HCT116 (cell line): ENCODE measurements at places on chromosomes 2 and 18. TPM values are rescaled to one million over a fixed set of nuclear protein-coding genes. Genes with fewer than 3 reads are reported as not detected.

DNA sequence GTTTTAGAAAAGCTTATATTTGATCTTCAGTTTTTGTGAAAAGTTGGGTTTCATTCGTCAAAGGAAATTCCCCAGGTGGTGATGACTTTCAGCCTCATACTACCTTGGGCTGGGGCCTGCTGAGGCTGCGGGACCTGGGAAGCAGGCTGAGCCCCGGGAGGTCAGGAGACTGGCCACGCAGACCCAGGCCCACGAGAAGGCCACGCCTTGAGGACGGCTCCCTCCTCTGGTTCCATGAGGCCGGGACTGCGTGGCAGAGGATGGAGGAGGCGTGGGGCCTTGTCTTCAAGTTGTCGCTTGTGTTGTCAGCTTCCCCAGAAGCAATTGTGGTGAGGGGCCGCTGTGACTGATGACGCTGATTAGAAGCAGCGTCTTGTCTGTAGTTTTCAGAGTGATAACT lies 11.8 kb downstream of the CNDP2 start:
- H3K27me3 ChIP-seq: no peaks in the 10 kb centered on the region
- H3K4me3 ChIP-seq: no peak overlapping the region
- peaks cover 18% of the 10 kb centered on the region; the same call in 1 of the 2 replicates for H3K36me3 ChIP-seq

Gene CABYR
- not detected for total RNA-seq

Gene TRIM54
- total RNA-seq: 2.0 TPM

GRCh38 chr2:17166506-17166905 lies 351.7 kb downstream of the RAD51AP2 start:
- DNase-seq: no peak
- peaks cover 40% of the 10 kb centered on the region for H3K27me3 ChIP-seq
- H3K4me3 ChIP-seq: no peak overlapping the region
- H3K36me3 ChIP-seq: no peaks in the 10 kb centered on the region

Gene RNMT
- total RNA-seq: 58.0 TPM

DNA sequence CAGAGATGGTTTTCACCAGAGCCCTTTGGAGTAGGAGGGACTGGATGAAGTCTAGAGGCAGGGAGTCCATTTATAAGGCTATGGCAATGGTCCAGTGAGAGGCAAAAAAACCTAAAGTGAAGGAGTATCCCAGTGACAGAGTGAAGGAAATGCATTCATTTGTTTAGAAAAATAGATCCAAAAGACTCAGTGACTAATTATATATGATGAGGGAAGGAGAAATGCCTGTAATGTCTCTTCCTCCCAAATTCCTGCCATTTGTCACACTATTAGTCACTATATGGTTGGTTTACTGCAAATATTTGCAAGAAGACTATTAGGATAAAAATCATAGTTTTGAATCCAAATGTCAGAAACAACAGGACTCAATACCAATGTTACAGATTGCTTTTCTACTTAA lies 104.2 kb downstream of the ZNF521 start:
- no peaks in the 10 kb centered on the region for H3K36me3 ChIP-seq
- H3K27ac ChIP-seq: no peak overlapping the region
- H3K4me3 ChIP-seq: no peak overlapping the region
- no peak for DNase-seq
- H3K4me1 ChIP-seq: no peaks in the 10 kb centered on the region

- H3K27me3 ChIP-seq: no peaks in the 10 kb centered on the region
- H3K36me3 ChIP-seq: no peaks in the 10 kb centered on the region
- H3K27ac ChIP-seq: no peak overlapping the region
- no peaks in the 10 kb centered on the region for H3K4me1 ChIP-seq
These were observed 116.6 kb upstream of the PELI1 start for GRCh38 chr2:64260817-64261216.

DNA sequence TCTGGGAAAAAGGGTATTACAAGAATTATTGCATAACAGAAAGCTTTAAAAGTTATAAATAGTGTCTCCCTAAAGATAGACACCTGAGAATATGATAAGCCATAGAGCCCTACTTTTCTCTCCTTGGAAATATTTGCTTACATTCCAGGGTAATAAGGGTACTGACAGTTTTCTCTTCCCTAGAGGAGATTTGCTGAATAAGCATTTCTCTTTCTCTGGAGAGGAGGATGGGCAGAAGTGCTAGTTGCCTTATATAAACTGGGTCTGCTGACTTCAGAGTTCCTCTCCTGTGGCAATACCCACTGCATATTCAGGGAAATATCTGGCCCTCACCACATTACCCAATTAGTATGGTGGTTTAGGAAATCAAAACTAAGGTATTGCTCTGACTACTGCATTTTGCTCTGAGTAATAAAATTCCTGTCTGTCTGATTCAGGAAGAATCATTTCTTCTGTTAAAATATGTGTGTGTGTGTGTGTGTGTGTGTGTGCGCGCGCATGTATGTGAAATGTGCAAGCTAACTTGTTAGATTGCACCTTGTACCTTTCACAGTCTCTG lies 1391.3 kb downstream of the DSC3 start:
- no peak overlapping the region for H3K27ac ChIP-seq
- H3K4me3 ChIP-seq: no peak overlapping the region
- no peak for DNase-seq
- no peaks in the 10 kb centered on the region for H3K27me3 ChIP-seq

DNA sequence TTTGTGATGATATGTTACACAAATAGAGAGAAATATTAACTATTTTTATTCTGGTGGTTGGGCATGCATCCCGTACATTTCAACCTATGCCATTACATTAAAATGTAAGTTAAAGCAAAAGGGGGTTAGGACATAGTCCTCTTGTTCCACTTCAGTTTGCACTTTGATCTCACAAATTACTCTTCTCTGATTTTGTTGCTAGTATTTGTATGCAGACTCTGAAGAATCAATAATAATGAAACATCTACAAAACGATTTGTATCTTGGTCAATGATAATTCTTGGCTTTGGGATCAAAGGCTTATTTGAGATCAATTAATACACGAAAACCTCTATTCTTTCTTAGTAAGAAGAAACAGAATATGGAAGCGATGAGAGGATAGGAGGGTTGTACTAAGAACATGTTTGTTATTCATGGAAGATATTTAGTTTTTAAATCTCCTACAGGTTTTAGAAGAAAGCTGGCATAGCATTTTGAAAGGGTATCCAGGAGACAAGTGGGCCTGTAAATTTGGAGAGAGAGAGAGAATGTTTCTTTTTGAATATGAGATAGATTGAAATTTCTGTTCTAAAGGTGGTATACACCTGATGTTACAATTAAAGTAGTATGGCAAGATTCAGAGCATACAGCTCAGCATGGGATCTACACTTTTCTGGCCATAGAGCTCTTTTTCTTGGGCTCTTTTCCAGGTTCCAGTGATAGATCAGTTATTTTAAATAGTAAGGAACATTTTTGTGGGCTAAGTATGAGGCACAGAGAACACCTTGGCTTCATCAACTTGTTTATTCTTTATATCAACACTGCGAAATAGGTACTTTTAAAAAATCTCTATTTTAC lies 347.9 kb downstream of the PTPRM start:
- DNase-seq: no peak
- no peaks in the 10 kb centered on the region for H3K4me1 ChIP-seq
- no peak overlapping the region for H3K27ac ChIP-seq

- no peak for DNase-seq
- H3K36me3 ChIP-seq: no peaks in the 10 kb centered on the region
- H3K4me3 ChIP-seq: no peak overlapping the region
- 0 out of 2 replicates have a peak, but pooled peaks cover 3% of the 10 kb centered on the region for H3K27me3 ChIP-seq
- no peaks in the 10 kb centered on the region for H3K4me1 ChIP-seq
- H3K27ac ChIP-seq: no peak overlapping the region
These were observed 74.0 kb downstream of the CMPK2 start for GRCh38 chr2:6791682-6792081.

- H3K27me3 ChIP-seq: no peaks in the 10 kb centered on the region
- no peaks in the 10 kb centered on the region for H3K36me3 ChIP-seq
- no peak for DNase-seq
- H3K4me3 ChIP-seq: no peak overlapping the region
- H3K27ac ChIP-seq: no peak overlapping the region
- H3K4me1 ChIP-seq: no peaks in the 10 kb centered on the region; the same call in 1 of the 2 replicates
These were observed 117.4 kb downstream of the KCNF1 start for GRCh38 chr2:11029136-11029535.

DNA sequence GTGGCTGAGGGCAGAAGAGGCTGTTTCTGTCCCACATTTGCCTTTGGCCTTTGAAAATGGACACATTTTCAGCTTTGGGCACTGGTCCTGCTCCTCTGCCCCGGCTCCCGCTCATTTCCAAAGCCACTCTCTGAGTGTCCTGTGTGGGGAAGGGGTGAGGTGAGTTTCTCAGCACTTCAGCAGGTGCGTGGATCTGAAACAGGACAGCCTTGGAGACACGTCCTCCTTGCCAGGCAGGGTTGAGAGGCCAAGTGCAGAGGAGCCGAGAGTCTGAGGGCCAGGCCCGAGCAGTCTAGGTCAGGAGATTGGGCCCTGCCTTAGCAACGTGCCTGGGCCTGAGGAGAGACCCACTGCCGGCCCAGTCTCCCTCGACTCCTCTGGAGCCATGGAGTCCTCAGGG lies 21.9 kb upstream of the ALPI start:
- H3K27ac ChIP-seq: no peak overlapping the region
- no peaks in the 10 kb centered on the region for H3K4me1 ChIP-seq
- no peaks in the 10 kb centered on the region for H3K27me3 ChIP-seq
- no peak for DNase-seq
- H3K4me3 ChIP-seq: no peak overlapping the region

Gene ASIC4
- total RNA-seq: 2.1 TPM

Gene HOXD9
- total RNA-seq: not detected

GRCh38 chr18:78741381-78742217 lies 238.0 kb upstream of the SALL3 start:
- no peak overlapping the region for H3K4me3 ChIP-seq
- H3K27ac ChIP-seq: no peak overlapping the region
- H3K36me3 ChIP-seq: no peaks in the 10 kb centered on the region
- no peak for DNase-seq
- no peaks in the 10 kb centered on the region for H3K4me1 ChIP-seq
- no peaks in the 10 kb centered on the region for H3K27me3 ChIP-seq

Gene DSC1
- not detected for total RNA-seq
